SHP77 treated with DMSO at 0.1 percent for 48 hours (cell line): ENCODE measurements at places on chromosomes 7 and 10.

GRCh38 chr10:50248062-50248461 lies 3.3 kb downstream of the ASAH2 start:
- DNase-seq, result no peak

DNA sequence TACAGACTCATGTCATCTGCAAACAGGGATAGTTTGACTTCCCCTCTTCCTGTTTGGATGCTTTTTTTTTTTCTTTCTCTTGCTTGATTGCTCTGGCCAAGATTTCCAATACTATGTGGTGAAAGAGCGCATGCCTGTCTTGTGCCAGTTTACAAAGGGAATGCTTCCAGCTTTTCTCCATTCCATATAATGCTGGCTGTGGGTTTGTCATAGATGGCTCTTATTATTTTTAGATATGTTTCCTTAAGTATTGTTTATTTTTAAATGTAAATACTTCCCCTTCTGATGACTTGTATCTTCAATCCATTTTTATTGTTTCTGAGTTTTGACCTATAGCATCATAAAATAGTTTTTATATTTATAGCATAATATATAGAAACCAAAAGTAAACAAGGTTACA lies 17.9 kb downstream of the FAM237B start:
- no peak for DNase-seq

DNA sequence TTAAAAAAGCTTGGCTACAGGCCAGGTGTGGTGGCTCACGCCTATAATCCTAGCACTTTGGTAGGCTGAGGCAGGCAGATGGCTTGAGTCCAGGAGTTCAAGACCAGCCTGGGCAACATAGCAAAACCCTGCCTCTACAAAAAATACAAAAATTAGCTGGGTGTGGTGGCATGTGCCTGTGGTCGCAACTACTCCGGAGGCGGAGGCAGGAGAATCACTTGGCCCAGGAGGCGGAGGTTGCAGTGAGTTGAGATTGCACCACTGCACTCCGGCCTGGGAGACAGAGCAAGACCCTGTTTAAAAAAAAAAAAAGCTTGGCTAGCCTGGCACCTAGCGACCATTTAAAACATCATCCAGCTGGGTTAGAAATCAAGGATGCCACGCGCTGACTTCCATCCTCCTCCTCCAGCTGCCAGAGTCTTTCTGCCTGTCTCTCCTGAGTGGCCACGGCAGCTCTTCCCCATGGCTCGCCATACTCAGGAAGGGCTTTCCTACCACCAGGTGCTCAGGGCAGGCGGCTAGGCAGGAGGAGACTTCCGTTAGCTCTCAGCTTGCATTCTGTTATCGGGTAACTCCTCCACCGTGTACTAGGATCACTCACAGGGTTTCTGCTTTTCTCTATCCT lies 45.0 kb downstream of the DENND2A start:
- DNase-seq, result no peak

DNA sequence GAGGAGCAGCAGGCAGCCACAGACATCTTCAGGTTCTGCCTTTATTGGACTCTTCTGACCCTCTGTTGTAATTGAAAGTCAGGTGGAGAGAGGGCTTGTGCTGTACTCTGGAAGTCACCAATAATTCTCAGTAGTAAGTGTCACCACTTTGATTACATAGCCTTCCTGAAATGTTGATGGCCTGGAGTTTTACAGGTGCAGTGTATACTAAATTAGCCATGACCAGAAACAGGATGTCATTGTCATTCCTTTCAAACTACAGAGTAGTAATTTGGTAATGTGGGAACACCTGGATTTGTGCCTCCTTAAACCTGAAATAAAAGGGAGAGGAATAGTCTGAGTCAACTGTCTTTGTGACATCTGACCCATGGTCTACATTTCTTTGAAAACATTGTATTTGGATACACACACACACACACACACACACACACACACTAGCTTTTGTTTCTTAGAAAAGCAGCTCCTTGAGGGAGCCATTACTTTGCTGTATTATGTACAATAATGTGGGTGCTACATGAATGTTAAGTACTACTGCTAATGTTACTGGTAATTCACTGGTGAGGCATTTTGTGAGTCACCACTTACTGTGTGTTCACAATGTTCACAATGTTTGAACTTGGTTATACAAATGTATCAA lies 19.6 kb downstream of the ARL4A start:
- no peak for DNase-seq

GRCh38 chr7:151585744-151586393 lies 66.2 kb upstream of the RHEB start:
- no peak for DNase-seq
